SK-MEL-5 (cell line): ENCODE measurements at places on chromosomes 12 and 14.

GRCh38 chr14:74599321-74599761, 12.7 kb downstream of the LTBP2 start:
- no peak for DNase-seq

- no peak for DNase-seq
Observed at GRCh38 chr12:109926488-109927210, 26.6 kb downstream of the TCHP start.

DNA sequence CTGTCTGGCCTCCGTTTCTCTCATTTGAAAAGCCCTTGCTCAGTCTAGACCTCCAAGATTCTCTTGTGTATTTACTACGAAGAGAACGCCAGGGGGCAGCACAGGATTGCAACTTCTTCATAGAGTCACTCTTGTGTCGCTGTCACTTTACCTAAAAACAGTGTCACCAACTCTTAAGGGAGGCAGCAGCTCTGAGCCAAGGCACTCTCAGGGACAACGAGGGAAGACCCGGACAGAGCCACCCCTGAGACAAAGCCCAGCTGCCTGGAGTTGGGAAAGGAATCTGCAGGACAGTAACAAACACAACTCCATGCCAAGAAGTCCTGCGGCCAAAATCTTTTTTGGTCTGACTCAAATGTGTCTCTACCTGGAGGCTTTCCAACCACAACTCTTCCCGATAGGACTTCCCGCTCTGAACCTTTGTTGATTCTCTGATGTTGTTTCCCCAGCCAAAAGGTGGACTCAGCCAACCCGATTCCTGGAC, 9.6 kb upstream of the RPAP3 start:
- DNase-seq: peak; percentile 79

DNA sequence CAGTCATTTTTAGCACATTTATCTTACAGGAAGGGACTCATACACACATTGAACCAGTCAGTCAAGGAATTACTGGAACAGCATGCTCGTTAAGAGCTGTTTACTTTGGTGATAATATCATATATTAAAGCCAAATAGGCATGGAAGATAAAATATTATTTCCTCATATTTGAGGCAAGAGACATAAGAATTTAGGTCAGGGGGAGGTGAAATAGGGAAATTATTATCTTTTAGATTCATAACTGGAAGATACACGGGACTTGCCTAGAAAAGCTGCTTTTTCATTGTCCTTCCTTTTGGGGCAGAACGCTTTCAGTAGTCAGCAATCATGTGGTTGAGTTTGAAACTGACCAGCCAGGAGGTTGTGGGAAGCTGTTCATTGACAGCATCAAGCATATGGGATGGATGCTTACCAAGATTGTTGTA, 72.5 kb downstream of the NTN4 start:
- no peak for DNase-seq

- no peak for DNase-seq
Observed at GRCh38 chr12:76270657-76271358, 77.4 kb downstream of the BBS10 start.

DNA sequence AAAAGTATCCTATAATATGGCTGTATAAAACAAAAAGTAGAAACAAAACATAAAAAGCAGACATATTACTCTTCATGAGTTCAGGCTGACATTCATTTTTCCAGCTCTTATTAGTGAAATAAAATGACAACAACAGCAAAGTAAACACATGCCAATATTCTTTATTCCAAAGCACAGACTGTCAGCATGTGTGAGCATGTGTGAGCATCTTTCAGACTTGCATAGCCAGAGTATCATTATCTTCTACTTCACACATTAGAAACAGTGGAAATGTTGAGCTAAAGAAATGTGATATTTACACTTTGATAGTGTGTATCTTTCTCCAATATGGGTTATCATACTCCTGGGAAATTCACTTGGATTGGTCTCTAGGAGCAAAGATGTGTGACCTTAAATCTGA, 476.6 kb upstream of the TMEM132C start:
- no peak for DNase-seq

DNA sequence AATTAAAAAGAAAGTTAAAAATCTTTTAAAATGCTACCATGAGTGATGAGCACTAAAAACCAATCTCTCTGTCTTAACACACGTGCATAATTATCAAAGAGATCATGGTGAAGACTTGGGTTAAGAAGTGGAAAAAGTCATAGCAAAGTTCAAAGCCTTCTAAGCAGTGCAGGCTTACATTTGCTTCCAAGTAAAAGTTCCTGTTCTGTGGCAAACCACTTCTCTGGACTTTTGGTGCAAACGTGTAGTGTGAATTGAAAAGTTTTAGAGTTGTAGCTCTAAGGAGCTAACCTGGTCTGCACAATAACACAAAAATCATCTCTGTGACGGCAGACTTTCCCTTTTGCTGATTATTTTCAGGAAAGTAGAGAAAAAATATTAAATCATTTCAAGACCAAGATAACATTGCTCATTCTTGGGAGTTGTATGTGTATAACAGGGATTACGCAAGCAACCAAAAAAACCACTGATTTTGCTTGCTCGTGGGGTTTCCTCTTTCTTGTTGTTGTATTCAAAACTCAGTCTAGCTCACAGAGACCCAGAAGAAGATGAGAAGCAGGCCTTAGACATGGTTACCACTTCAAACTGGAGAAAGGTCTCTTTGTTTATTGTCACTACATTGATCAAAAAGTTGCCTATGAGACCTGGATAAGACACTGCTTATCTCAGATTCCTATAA, 2.3 kb upstream of the GLIPR1 start:
- no peak for DNase-seq

- no peak for DNase-seq
Observed at GRCh38 chr12:32877601-32878459, 18.7 kb downstream of the PKP2 start.

- DNase-seq: no peak
Observed at GRCh38 chr14:71388862-71389261, 481.6 kb downstream of the PCNX1 start.

- DNase-seq: no peak
Observed at GRCh38 chr12:91883811-91884210, 261.8 kb downstream of the BTG1 start.

GRCh38 chr12:101604132-101604531, 9.4 kb downstream of the MYBPC1 start:
- peak; percentile 51 for DNase-seq

- DNase-seq: no peak
Observed at GRCh38 chr12:92550661-92551060, 152.1 kb upstream of the PLEKHG7 start.
